Stimulated activated CD8-positive, alpha-beta memory T cell treated with anti-CD3 and anti-CD28 coated beads, Interleukin-7, amount 100 ng/mL, for 24 hours (primary cell): ENCODE measurements at places on chromosomes 16 and 17.
A peak's percentile ranks its signal among the peaks of the same experiment; 100 is the strongest.

GRCh38 chr17:35374766-35375344 is 1.4 kb upstream of the SLFN11 start:
- no peak for DNase-seq

- DNase-seq: peak; percentile 46
Observed at GRCh38 chr17:8994319-8994718, 27.0 kb upstream of the NTN1 start.

GRCh38 chr17:80891397-80892018 is 100.1 kb upstream of the CHMP6 start:
- peak; percentile 46 for DNase-seq

- DNase-seq: no peak
Observed at GRCh38 chr16:68770671-68771070, 33.6 kb downstream of the CDH1 start.

GRCh38 chr16:56255904-56256303 is 64.6 kb downstream of the GNAO1 start:
- no peak for DNase-seq

DNA sequence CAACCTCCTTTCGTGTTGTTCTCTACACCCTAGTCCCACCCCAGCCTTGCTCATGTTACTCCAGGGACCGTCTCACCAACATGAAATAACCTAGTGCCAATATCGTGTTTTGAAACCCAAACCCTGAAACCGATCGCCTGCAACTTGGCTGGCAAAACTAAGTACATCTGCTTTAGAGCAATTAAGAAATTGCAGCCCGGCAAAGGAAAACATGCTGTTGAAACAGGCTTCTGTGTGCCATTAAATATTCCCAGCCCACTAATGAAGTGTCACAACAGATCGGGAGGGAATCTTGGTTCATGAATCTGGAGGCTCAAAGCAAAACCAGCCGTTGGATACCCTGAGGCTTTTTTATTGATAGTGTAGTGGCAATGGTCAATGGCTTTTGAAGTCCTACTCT is 48.3 kb upstream of the GPR139 start:
- DNase-seq: no peak

GRCh38 chr17:83089328-83090132 is 10.1 kb downstream of the METRNL start:
- no peak for DNase-seq

GRCh38 chr16:5075637-5076036 is 4.0 kb downstream of the ALG1 start:
- DNase-seq: no peak

DNA sequence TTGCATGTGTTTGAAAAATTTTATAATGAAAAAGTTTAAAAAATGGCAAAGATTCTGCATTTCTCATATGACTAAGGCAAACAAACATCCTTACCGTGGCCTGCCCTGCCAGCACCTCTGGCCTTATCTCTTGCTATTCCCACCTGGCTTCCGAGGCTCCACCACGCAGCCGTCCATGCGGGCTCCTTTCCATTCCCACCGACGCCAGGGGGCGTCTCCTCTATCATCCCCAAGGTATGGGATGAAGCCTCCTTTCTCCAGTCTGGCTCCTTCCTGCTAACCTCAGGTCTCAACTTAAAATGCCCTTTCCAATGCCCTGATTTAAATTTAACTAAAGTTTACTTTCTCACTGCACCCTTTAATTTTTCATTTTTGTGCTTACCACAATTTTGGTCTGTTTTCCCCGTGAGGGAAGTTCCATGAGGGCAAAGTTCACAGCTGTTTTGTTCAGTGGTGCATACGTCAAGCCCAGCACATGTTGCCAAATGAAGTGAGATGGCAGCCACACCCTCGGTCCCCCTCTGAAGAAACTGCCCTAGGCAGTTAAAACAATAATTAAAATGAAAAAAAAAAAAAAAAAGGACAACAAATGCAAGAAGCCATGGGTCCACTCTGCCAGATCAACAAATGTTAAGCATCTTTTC is 13.3 kb upstream of the SDK2 start:
- no peak for DNase-seq

DNA sequence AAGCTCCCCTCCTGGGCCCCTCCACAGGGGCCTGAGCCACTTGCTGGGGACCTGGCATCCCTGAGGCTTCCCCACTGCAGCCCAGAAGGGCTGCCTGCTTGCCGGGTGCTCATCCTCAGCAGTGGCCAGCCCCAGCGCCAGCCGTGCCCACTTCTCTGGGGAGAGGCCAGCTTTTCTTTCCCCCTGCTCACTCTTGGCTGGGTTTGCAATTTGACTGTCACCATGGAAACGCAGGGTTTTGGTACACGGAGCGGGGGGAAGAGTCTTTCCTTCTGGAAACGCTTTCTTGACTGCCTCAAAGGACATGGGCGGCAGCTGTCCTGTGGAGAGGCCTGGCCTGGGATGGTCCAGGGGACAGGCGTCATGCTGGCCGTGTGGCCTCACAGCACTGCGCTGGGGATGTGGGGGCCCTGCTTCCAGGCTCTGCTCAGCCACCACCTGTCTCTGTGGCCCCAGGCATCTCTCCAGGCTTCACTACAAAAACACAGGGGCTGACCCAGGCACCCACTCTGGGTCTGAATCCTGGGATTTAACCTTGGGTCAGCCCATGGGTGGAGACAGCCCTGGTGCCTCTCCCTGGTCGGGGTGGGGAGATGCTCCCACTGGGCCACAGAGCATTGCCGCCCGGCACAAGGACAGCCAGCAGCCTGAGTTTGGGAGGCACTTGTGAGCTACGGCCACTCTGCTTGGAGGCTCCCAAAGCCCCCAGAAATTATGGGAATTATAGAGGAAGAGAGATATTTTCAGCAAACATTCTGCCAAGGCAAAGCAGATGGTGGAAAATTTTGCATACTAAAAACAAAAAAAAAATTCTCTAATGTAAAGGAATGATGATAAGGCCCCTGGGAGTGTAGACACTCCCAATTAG is 45.9 kb upstream of the DOC2B start:
- DNase-seq: no peak

- no peak for DNase-seq
Observed at GRCh38 chr16:3878610-3879009, 1.9 kb downstream of the CREBBP start.

DNA sequence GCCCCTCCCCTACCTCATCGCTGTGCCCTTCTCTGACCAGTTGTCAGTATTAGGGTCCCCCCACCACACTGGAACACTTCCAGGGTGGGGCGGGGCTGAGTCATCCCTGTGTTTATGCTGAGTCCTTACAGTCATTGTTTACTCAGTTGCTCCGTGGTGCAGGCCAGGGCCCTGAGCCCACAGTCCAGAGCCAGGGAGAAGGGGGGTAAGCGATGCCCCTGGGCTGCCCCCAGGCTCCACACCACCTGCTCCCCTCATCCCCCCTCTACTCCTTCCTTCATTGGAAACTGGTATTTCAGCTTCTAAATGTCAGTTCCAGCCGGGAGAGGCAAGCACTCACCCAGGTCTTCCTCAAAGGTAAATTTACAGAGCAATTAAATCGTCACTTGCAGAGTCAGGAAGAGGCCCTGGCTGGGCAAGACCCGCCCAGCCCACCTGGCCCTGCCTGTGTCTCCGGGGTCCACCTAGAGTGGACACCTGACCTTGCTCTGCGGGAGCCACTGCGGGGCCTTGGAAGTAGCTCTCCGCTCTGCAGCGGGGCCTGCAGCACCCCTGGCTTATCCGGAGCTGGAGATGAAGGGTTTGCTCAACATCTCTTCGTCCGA is 4.8 kb downstream of the ATP2A3 start:
- no peak for DNase-seq

GRCh38 chr16:88448461-88449266 is 4.4 kb upstream of the ZFPM1 start:
- DNase-seq: no peak

DNA sequence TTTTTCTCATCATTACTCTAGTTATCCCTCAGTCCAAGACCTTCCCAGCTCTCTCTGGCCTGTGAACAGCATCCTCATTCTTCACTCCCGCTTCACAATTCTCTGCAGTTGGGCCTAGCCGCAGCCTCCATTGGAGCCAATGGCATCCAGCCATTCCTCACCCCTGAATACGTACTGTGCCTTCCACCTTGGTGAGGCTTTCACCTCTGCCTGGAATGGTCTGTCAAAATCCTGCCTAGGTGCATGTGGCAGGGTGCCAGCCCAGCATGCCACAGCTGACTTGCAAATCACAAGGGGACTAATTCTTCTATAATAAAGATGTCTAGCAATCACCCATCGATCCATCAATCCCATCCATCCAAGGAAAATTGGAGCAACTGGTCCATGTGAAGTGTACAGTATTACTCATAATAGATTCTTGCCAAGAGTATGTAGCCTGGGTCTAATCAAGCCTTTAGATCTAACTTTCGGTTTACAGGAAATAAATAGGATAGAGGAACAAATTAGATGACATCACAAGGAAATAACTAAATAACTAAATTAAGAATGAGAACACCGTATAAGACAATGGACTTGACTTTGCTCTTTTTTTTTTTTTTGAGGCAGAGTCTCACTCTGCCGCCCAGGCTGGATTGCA is 5.1 kb upstream of the CX3CL1 start:
- no peak for DNase-seq

- DNase-seq: no peak
Observed at GRCh38 chr16:17470908-17471718, at the start of gene XYLT1. XYLT1 (minus strand) TSS chr16:17470960; CDS start chr16:17470796, 164 bp downstream.

DNA sequence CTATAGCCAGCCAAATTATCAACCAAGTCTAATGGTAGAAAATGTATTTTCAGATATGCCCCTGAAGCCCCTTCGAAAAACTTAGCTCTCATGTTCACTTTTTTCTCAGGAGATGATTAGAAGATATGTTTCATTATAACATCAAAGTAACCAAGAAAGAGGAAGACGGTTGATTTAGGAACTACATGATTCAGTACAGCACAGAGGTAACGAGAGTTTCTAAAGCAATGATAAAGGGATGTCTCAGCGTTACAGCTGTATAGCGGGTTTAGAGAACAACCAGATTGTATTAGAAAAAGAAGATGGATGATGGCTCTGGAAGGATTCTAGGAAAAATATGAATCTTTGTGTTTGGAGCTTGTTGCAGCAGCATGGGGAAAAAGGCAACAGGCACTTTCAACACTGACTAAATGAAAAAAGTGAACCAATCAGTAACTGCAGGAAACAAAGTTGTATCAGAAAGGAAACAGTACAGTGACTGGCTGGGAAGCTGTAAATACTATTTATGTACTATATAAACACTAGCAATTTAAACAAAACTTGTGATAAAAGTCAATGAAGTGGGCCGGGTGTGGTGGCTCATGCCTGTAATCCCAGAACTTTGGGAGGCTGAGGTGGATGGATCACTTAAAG is 21.5 kb downstream of the MBTD1 start:
- no peak for DNase-seq
